ENCODE measurements at places on chromosomes 1 and 21.

DNA sequence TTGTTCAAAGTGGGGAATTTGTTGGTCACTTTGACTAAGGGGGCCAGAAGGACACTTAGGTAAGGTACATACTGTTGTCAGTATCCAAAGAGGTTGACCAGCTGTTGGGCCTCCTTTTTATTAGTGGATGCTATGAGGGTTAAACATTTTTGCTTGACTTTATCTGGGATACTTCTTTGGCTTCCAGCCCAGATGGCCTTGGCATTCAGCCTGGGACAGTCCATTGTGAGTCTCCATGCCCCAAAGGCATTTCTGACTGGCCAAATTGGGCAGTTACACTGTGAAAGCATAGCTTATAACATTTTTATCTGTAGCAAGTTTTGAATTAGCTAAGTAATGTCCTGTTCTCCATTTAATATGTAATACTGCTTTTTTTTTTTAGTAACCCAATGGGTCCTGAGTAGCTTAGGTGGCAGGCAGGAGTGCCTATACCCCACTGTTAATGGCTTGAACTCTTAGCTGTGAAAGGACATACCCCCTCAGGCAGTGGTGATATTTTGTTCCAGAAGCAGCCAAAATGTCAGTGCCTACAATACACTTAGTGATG is 35.4 kb upstream of the CD1D start:
- DNase-seq: no peak

GRCh38 chr1:225556694-225557093 is 96.2 kb downstream of the ENAH start:
- no peak for DNase-seq

- no peak for DNase-seq
Measured at GRCh38 chr1:172125812-172126430, 284.6 kb downstream of the DNM3 start.

- DNase-seq: no peak
Measured at GRCh38 chr1:198162091-198162767, 5.4 kb downstream of the NEK7 start.

GRCh38 chr1:115982400-115982799 is 6.1 kb downstream of the SLC22A15 start:
- DNase-seq: no peak

DNA sequence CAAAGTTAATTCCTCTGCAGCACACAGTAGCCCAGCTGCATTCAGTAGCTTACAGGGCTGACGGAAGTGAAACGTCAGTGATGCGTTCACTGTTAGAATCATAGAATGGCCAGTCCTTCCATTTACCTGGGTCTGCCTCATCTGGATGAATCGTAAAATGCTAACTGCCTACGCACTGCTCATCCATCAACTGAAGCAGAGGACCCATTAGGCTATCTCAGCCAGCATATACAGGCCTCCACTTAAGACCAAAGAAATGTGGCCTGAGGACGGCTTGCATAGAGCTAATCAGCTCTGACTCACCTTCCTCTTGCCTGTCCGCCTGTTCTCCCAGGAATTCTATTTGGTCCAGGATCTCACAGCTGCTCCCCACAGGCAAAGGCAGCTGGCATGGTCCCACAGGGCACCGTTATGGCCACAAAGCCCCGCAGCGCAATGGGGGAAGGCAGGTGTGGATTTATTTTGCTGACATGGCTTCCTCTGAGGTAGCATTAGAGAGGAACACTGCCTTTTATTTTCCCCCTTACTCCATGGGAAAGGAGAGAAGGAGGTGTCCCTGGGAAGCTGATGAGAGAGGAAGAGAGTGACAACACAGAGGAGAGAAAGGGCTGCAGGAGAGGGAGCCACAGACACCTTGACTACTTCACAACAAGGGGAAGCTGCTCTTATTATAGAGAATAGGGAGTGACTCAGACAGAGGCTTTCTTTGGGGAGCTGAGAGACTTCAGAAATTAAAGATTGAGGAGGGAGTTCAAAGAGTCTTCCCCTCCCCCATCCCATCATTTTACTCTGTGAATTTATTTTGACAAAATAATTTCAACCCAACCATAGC is 177.6 kb downstream of the HHIPL2 start:
- DNase-seq: no peak

- DNase-seq: peak; percentile 77
Measured at GRCh38 chr1:117607471-117607870, 1.6 kb downstream of the TENT5C start.

DNA sequence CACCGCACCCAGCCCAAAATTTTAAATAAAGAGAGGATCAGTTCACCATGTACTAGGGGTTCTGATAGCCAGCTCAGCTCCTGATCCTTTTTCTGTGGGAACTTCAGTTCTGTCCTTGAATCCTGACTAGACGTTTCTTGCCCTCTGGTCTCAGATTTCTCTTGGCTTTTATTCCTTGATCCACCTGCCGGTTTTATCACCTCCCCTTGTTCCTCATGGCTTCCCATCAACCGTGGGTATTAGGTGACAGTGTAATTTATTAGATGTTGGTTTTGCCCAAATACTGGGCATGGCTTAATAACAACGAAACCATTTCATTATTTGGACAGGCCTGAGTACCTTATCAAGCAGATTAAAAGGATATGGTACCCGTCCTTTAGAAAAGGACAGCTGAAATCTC is 22.5 kb downstream of the SLC45A1 start:
- no peak for DNase-seq

DNA sequence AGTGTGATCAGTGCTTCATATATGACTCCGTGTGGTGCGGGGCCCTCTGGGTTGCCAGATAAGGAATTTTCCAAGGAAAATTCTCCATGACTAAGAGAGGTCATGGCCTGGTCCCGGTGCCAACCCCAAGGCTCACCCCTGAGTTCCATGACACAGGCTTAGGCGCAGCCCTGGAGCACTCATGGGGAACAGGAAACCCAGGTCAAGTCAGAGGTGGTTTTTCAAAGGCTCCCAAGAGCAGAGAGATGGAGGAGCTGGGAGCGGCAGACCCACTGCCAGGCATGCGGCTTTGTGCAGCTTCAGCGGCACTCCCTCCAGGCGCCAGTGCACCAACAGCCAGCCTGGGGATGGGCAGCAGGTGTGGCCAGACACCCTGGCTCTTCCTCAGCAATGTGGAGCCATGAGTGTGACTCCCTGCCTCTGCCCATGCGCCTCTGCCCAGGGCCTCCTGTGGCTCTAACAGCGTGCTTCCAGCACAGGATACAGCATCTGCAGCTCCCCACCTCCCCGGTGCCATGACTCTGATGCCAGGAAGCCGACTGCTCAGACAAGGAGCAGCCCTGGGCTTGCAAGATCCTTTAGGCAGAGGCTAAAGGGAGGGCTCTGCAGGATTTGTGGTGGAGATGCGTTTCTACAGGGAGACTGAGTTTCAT is 47.3 kb downstream of the GPR161 start:
- no peak for DNase-seq

- DNase-seq: no peak
Measured at GRCh38 chr1:53833393-53833792, 4.7 kb downstream of the NDC1 start.

GRCh38 chr1:245621589-245621988 is 466.8 kb downstream of the KIF26B start:
- DNase-seq: no peak

- DNase-seq: peak; percentile 84
Measured at GRCh38 chr1:154961207-154962155, at the start of gene PYGO2. Gene PYGO2, minus strand, starts transcription at chr1:154961782. Its CDS starts 206 bp downstream, at chr1:154961576.

GRCh38 chr21:45297869-45298268 is 10.2 kb upstream of the POFUT2 start:
- DNase-seq: no peak

DNA sequence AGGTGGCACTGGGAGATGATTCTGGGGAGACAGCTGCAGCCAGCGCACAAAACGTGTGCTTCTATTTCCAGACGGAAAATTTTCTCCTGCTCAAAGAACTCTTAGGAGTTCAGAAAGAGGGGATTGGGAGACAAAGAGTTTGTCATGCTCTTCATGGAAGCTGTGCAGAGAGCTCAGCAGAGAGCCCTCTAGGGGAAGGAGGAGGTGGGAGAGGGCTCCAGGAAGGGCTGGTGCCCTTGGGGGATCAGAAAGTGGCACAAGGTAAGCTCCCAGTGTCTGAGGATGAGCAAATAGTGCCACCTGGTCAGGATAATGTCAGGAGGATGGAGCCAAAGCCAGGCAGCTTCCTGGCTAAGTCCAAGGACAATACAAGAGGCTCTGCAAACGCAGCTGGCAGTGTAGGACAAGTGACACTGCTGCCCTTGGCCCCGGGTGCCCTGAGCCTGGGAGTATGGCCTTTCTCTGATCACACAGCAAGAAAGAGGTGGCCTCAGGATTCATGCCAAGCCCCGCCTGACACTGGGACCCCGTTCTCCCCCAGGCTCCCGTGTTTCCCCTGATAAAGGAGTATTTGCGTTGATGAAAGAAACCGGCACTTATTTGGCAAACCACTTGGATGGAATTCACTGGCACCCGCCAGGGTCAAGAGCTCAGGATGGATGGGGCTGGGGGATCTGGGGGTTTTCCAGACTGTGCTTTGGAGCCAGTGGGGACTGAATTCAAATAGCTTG is 254.0 kb downstream of the PTPRU start:
- no peak for DNase-seq

GRCh38 chr21:46051821-46052675 is 45.9 kb upstream of the COL6A2 start:
- no peak for DNase-seq

GRCh38 chr1:22875841-22876240 is 96.8 kb downstream of the LACTBL1 start:
- no peak for DNase-seq

DNA sequence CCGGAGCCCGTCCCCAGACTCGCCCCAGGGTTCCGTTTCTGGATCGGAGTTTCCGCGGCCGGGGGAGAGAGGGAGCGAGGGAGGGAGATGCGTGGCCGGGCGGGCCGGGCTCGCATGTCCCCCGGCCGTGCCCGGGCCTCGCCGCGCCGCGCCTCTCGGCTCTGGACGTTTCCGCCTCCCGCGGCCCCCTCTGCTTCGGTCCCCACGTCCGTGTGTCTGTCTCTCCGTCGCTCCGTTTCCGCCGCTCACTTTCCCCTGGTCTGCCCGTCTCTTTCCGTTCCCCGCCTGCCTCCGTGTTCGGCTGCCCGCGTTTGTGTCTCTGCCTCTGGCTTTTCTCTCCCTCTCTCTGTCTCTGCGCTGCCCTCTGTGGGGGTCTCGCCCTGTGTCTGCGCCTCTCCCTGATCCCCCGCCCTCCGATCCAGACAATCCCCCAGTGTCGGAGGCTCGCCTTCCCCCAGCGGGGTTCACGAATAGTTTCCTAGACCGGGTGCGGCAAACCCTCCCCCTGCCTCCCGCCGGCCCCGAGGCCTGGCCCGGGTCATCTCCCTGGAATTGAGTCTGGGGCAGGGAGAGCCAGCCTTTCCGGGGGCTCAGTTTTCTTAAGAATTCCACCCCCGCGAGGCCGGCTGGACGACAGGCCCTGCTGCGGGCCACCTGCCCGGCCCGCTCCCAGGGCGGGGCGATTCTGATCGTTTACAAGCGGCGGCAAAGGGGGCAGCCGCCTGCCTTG is 735 bp downstream of the NBL1 start:
- peak; percentile 53 for DNase-seq

DNA sequence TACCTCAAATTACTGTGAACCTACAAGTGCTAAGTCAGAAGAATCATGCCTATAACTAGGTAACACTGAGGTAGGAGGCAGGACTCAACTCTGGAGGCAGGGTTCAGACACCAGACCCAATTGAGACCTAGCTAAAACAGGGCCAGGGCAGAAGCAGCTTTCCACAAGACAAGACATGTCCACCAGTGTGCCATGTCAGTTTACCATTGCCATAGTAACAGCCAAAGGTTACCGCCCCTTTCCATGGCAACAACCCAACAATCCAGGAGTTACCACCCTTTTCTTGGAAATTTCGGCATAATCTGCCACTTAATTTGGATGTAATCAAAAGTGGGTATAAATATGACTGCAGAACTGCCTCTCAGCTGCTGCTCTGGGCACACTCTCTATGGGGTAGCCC is 432.3 kb downstream of the DPYD start:
- DNase-seq: no peak

DNA sequence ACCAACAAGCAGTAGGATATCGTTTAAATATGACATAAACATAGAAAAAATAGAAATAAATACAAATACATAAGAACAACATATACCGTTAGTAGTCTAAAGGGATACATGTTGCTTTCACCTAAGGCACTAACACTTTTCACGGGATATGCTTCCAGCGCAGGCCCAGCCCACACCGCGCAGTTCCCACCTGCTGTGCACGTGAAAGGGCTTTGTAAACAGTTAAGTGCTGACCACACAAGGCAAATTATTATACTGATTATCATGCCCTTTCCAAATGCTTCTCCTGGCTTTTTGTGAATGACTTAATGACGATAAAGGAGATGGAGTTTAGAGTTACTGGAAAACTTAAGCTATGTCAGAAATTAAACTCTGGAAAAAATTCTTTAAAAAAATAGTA is 11.3 kb upstream of the IL22RA1 start:
- no peak for DNase-seq

GRCh38 chr21:39796466-39796865 is 51.5 kb downstream of the IGSF5 start:
- DNase-seq: no peak

DNA sequence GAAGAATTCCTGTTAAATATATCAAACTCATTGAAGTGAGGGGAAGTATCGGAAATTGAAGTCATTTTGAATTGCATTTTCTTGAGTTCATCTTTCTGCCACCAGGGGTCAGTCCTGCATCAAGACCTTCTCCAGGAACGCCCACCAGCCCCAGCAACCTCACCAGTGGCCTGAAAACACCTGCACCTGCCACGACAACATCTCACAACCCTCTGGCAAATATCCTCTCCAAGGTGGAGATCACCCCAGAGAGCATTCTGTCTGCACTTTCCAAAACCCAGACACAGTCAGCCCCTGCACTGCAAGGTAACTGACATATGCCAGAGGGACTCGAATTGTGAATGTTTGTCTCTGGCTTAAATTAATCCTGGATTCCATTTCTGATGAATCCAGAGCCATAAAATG is 22.8 kb upstream of the TARS2 start:
- DNase-seq: peak; percentile 66

DNA sequence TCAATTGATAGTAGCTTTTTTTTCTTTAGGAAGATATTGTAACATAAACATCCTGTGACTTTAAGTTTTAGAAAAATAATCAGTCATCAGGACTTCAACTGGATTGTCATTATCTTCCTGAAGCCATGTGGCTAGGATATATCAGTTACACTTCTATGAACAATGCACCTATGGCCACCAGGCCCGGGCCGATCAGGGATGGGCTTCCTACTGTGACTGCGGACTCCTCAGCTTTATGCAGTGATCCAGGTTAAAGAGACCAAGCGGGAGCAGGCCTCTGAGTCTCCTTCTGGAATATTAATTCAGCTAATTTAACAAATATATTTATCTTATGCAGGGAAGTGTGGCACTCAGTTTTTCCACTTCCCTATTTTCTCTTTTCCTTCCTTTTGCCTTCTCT is 200.6 kb downstream of the ADGRL2 start:
- DNase-seq: no peak

- no peak for DNase-seq
Measured at GRCh38 chr1:16249596-16250241, 12.7 kb upstream of the CPLANE2 start.

DNA sequence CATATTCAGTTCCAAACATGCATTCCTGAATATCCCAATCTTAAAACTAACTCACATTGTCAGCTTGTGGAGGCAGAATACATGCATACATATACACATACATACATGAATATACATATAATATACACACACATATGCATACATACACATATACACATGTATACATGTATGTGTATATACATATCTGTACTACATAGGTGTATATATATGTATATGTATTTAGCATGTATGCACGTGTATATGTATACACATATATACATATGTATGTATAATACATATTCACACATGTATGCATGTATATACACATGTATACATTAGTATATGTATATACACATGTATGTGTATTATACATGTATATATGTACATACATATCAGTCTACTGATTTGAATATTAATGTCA is 1.2 kb upstream of the ZNF691 start:
- no peak for DNase-seq
